ENCODE measurements at places on chromosomes 11 and 22.
A peak's percentile ranks its signal among the peaks of the same experiment; 100 is the strongest.

GRCh38 chr11:134397304-134398078, 14.6 kb downstream of the B3GAT1 start:
- DNase-seq: no peak

GRCh38 chr11:120178561-120179056, 32.2 kb upstream of the OAF start:
- no peak for DNase-seq

- peak; percentile 45 for DNase-seq
Measured at GRCh38 chr11:64253481-64253880, 2.2 kb downstream of the PLCB3 start.

DNA sequence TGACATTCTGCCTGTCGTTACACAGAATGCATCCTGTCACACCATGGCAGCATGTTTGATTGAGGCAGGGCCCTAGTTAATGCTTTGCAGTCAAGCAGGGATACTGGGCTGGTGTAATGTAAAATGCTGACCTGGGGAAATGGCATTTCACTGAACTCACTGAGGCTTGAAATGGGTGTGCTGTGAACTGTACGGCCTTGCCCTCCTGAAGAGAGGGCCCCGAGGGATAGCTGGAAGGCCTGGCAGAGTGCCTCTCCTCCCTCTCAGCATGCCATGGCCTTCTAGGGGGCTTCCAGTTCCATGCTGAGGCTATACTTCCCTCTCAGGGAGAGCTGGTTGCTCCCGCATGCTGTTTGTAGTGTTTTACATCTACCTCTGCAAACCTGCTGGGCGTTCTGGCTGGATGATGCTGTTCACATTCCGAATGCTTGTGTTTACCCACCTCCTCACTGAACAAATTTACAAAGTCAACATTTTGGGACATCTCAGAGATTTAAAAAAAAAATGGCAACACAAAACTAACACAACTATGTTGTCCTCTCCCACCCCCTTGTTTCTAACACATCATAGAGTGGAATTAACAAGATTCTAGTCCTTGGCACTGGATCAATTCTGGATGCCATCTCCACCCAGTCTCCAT, 416.7 kb upstream of the CADM1 start:
- peak; percentile 58 for DNase-seq

DNA sequence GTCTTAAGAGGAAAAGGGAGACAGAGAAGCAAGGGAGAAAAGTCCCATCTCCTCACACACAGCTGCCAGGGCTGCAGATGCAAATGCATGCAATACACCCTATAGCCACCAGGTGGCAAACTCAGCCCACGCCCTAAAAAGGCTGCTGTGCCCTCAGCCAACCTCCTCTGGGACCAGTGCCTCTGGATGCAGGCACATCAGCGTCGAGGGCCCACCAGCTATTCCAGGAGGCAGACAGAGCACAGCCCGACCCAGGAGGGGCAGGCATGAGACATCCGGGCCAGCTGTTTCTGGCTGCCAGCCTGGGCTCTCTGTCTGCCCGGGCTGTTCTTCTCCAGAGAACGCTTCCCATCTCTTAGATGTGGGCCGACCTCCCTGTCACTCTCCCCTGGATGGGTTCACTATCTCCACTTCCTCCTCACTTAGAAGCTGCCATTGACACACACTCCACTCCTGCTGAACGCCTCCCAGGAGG, 39.7 kb downstream of the TPBGL start:
- peak; percentile 64 for DNase-seq

GRCh38 chr22:48940266-48941032, 887.2 kb downstream of the BRD1 start:
- no peak for DNase-seq

All from thyroid gland (tissue), 4 donors.